HS-27A (cell line): ENCODE measurements at places on chromosomes 16 and 17.

DNA sequence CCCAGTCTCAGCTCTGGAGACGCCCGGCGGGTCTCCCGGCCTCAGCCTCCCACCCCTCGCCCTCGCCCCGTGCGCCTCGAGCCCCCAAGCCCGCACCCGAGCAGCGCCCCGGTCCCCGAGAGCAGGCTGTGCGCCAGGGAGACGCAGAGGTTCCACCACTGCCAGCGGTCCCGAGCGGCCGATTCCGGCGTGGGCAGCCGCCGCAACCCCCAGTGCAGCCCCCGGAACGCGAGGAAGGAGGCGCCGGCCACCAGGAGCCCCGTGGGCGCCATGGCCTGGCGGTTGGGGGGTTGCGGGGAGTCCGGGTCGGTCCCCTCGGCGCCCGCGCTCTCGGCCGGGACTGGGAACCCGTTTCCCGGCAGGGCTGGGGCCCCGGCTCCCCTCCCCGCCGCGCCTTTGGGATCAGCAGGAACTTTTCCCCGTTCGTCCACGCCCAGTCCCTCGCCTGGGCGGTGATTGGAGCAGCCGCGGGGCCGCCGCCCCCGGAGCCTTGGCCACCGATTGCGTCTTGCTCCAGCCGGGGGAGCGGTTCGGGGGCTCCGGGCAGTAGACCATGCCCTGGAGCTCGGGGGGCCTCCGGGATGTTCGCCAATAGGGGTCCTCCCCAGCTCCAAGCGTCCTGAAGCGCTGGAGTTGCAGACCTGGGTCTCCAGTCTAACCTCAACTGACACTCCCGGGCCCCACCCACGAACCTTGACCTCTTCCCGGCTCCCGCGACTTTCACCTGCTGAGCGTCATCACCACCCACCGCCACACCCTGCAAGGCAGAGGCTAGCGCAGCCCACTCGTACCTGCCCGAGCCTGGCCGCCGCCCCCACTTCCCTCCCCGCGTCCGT lies at the start of gene TLCD2:
Gene TLCD2 (minus strand): TSS at position 407 of the 836 bp plus-strand sequence. CDS start 135 bp downstream, at position 272.
- no peak for DNase-seq

DNA sequence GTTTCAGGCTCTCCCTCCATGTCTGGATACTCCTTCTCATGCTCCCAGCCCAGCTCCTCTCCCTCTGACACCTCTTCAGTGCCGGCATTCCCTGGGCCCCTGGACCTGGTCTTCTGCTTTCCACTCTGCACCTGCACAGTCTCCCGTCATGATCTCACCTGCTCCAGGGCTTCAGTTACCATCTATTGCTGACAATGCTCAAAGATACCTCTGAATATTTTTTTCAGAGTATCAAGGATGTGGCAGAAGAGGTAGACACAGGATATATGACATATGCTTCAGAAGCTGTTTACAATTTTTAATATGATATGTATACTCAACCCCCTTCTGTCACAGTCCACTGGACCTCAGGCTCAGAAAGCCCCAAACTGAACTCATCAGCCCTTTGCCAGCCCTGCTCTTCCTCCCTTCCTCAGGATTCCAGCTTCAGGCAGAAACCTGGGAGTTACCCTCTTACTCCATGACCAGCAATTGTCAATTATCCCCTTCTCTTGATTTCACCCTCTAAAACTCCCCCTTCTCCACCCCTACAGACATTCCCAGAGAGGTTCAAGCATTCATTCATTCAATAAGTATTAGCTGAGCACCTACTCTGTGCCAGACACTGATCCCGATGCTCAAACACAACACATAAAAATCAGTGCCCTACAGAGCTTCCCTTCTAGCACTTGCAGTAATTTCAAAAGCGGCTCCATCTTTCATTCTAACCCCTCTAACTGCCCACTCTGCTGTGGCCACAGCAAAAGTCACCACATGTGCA lies 7.8 kb upstream of the MLLT6 start:
- no peak for DNase-seq

- no peak for DNase-seq
These were observed 125.6 kb downstream of the KIF2B start for GRCh38 chr17:53948323-53948722.

DNA sequence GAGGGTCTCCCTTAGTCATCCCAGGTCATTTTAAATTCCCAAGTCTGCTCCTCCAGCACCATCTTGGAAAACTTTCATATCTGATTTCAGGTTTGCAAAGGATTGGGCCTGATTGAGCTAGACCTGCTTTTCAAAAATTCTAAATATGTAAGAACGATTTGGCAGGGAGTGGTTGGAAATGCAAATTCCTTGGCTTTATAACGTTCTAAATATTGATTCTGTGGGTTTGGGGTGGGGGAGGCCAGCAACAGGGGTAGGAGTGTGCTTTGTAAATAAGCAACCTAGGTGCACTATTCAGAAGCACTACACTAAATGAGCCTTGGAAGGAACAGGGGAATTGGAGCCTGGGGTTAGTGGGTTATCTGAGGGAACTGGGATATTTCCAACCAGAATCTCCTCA lies 47.9 kb downstream of the TMEM114 start:
- no peak for DNase-seq

- no peak for DNase-seq
These were observed 132.1 kb downstream of the HS3ST4 start for GRCh38 chr16:25823891-25824290.

- DNase-seq = no peak
These were observed 61.8 kb downstream of the TUBD1 start for GRCh38 chr17:59830846-59831486.

DNA sequence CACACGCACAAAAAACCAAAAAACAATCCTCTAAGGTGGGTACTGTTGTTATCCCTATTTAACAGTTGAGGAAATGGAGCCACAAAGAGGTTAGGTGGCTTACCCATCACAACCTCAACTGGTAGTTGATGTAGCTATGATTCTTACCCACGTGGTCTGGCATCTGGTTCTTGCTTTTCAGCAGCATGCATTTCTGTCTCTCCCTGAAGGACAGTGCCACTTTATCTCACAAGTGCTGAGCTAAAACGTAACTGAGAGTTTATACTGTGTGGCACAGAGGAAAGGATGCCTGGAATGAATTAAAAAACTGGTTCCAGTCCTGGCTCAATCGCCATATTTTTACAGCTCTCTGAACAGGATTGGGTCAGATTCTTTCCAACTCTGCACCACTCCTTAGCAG lies 1.9 kb upstream of the CORO6 start:
- DNase-seq = no peak

- no peak for DNase-seq
These were observed 456 bp downstream of the SMURF2 start for GRCh38 chr17:64661726-64661975.
